ENCODE measurements at places on chromosomes 7 and 10. TPM values are rescaled to one million over a fixed set of nuclear protein-coding genes. Genes with fewer than 3 reads are reported as not detected.
A peak's percentile ranks its signal among the peaks of the same experiment; 100 is the strongest.

- DNase-seq: no peak
These were observed 30.2 kb upstream of the ABCB4 start for GRCh38 chr7:87505557-87506245.

The BLNK gene
- 0.39 TPM for total RNA-seq

The EGR2 gene
- 5.9 TPM for total RNA-seq

The GCC1 gene
- 10.1 TPM for total RNA-seq

GRCh38 chr10:121418126-121418777, 180.0 kb downstream of the FGFR2 start:
- DNase-seq: no peak

DNA sequence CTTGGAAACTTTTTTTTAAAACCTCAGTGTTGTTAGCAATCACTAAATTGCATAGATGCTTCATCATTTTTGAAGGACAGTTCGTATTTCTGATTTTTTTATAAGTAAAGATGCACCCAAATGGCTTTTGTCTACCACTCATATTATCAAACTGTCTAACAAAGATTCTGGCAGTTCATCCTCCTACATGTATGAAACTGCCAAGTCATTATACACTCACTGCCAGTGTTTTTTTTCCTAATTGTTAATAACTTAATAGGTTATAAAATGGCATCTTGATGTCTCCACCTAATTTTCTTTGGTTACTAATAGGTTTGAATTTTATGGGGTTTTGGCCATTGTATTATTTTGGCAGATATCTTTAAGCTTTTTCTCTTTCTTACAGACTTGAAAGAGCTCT, 77.0 kb downstream of the HTR5A start:
- no peak for DNase-seq

The KCP gene
- not detected for total RNA-seq

- no peak for DNase-seq
These were observed 317.2 kb upstream of the DGKB start for GRCh38 chr7:15219758-15220157.

DNA sequence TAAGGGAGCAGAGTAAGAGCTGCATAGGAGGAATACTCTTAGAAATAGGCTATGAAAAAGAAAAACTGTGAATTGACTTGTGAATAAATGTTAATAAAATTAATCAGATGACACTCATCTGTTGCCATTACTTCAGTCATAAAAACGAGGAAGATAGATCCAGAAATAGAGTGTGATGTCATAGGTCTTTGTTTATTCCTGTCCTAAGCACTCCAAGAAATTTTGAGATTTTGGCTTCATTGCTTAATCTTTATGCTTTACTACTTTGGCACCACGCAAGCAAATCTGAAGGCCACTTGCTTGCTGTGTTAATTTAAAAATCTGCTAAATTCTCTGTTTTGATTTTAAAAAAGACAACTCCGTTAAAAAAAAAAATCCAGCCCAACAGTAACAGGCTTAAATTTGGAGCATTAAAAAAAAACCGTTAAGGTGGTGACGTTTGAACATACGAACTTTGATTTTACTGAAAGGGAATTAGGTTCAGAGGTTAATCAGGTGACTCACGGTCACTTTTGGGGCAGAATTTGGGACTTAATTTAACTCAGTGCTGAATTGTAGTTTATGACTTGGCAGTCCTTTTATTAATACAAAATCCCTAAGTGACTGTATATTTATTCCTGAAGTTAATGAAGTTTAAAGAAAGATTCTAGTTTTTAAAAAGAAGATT, 3.4 kb downstream of the IFRD1 start:
- DNase-seq: no peak

The NEUROD6 gene
- total RNA-seq: not detected

- DNase-seq: no peak
These were observed 29.0 kb downstream of the DHTKD1 start for GRCh38 chr10:12097791-12098190.

DNA sequence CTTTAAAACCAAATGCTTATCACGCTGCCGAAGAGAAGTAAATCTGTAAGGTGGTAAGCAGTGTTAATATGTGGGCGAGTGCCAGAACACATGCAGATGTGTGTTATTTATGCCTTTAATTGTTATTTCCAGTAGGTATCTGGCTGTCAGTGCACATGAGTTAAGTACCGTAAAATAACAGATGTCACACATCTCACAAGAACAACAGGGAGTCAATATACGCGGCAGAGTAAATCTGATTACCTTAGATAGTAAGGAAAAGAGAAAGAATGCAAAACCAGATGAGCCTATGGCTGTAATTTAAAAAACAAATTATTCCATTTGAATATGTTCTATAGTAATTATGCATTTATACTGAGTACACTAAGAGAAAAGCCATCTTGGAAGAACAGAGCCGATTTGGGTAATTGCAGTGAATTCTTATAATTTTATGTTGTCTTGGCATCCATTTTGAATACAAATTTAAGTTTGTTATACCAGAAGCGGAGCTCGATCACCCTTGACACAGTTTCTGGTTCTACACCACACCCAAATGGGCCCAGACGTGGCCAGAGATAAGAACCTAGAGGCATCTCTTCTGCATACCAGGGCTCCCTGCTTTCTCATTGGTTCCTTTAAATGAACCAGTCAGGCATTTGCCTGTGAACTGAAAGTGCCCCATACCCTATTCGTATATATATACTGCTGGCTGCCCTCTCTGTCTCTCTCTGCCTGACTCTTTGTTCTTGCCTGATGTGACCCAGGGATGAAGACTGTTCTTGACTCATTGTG, 34.8 kb downstream of the DNAJB9 start:
- no peak for DNase-seq

The TUBB8 gene
- total RNA-seq: not detected

- DNase-seq: no peak
These were observed 150.8 kb downstream of the DGKI start for GRCh38 chr7:137695942-137696341.

The ATOH7 gene
- total RNA-seq: not detected

The LRRC17 gene
- total RNA-seq: 9.9 TPM

The NOS3 gene
- 14.5 TPM for total RNA-seq

DNA sequence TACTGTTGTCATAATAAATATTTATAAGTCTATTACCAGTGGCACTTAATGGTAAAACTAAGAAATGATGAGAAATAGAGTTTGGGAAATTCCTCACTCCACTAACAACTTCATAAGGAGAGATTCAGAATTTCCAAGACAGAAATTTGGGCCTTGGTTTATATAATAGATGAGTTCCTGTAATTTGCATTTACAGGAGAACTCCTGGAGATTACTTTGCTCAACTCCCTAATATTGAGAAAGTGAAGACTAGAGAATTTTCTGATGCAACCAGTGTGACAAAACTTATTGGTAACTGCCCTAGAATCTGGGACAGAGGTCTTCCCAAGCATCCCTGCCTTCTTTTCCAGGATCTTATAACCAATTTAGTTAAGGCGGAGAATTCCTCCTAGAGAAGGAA, 49.1 kb upstream of the GSAP start:
- no peak for DNase-seq

GRCh38 chr7:18975276-18975675, 142.2 kb downstream of the TWIST1 start:
- no peak for DNase-seq

The BMPER gene
- 3.8 TPM for total RNA-seq

The HBP1 gene
- total RNA-seq: 51.8 TPM

The DNAJC12 gene
- total RNA-seq: 2.6 TPM

GRCh38 chr7:46218461-46219200, 297.6 kb upstream of the IGFBP3 start:
- DNase-seq: no peak

- no peak for DNase-seq
These were observed 5.9 kb upstream of the CAV1 start for GRCh38 chr7:116518961-116519360.

DNA sequence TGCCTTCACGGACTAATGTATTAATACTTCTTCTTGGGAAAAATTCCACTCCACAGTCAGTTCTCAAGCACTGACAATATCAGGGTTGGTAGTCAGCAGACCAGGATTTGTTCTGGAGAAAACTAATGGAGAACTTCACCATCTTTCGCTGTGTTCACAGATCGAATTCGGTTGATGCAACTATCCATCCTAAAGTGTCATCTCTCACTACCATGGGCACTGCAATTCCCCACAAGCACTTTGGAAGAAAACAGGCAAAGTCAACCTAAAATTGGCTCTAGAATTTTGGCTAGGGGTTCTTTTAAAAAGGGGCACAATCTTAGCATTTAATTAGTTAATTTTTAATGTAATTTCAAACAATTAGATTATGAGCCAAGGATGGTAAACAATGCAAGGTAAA, 164.4 kb downstream of the HGF start:
- DNase-seq: no peak

DNA sequence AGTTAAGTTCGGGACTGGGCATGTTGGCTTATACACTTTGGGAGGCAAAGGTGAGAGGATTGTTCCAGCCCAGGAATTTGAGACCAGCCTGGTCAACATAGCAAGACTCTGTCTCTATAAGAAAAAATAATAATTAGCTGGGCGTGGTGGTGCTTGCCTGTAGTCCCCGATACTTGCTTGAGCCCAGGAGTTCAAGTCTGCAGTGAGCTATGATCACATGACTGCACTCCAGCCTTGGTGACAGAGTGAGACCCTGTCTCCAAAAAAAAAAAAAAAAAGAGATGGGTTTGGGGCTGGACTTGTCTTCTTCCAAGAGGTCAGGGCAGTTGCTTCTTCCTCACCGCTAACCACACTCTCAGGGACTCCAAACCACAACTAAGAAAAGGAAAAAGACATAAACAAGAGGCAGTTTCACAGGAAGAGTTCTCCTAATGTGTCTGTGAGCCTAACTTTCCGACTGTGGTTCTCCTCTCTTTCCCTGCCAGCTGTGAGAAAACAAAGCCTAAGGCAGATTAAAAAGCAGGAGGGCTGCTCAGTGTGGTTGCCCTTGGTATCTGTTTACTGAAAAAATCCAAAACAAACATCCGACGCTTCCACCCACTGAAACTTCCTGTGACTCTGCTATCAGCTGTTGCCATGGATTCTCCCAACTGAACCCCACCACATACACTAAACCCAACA, 2.4 kb upstream of the SERPINE1 start:
- no peak for DNase-seq

The HERC4 gene
- 22.0 TPM for total RNA-seq

- no peak for DNase-seq
These were observed 1.4 kb downstream of the PPP1R17 start for GRCh38 chr7:31688372-31688771.

GRCh38 chr7:121084256-121084655, 95.7 kb downstream of the CPED1 start:
- no peak for DNase-seq

- DNase-seq: no peak
These were observed 10.9 kb downstream of the TECPR1 start for GRCh38 chr7:98240961-98241673.

The OGDHL gene
- total RNA-seq: 5.2 TPM

The PTPRZ1 gene
- total RNA-seq: 2.6 TPM

GRCh38 chr7:74656441-74656836, 1.1 kb upstream of the GTF2I start:
- DNase-seq: peak; percentile 72

DNA sequence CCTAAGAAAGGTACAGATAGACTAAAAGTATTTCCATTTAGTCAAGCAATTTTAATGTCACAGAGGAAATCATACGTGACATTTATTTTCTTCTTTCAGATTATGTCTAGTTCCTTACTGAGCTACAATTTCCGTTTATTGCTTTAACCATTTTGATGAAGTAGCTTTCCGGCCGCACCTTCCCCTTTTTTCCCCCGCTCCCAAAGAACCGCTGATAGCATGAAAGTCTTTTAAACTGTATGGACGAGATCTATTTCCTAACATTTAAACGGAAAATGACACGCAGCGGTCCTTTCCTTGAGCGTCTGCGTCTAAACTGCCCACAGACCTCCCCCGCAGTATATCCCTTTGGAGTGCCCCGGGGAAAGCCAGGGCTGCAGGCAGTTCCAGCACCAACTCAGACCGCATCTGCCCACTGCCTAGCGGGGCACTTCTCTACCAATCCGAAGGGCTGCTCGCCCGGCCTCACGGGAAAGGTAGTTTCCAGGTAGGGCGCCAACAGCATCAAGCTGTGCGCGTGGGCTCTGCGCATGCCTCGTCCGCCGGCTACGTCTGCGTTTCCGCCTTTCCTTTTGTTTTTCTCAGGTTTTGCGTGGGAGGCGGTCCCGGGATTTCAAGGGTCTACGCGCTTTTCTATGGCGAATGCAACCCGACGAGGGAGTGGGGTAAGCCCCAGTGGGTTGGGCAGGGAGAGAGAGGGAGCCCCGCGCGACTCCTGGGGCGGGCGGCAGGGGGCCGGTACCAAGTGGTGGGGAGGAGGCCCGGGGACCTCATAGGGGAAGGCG, at the start of gene ZNF33A:
ZNF33A (plus strand) TSS at position 557 of the 785 bp plus-strand sequence. CDS start 1,667 bp downstream, outside the sequence.
- DNase-seq: peak; percentile 90

GRCh38 chr10:110491346-110491745, 6.4 kb upstream of the DUSP5 start:
- no peak for DNase-seq

The HPS6 gene
- total RNA-seq: 15.6 TPM

- no peak for DNase-seq
These were observed 3.7 kb upstream of the FOXL3 start for GRCh38 chr7:286266-286665.

DNA sequence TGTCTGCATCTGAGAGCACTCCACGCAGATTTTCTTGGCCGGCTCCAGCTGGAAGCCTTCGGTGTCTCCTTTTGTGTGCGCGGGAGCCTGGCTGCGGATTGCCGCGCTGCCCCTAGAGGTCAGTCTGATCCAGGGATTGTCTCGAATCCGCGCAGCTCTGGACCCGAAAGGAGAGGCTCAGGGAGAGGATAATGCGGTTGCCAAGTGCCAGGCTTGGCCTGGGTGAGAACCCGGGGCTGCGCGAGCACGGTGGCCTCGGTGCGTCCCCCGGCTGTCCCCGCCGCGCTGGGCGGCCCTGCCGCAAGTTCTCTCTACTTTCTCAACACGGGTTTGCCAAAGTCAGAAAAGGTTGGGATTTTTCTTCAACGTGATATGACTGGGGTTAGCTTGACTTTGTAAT, 140.9 kb downstream of the ADCYAP1R1 start:
- no peak for DNase-seq

GRCh38 chr10:31272841-31273240, 46.2 kb upstream of the ZEB1 start:
- DNase-seq: no peak

The SERPINE1 gene
- total RNA-seq: 28.0 TPM

- peak; percentile 95 for DNase-seq
These were observed 731 bp downstream of the LANCL2 start for GRCh38 chr7:55365675-55366460.

DNA sequence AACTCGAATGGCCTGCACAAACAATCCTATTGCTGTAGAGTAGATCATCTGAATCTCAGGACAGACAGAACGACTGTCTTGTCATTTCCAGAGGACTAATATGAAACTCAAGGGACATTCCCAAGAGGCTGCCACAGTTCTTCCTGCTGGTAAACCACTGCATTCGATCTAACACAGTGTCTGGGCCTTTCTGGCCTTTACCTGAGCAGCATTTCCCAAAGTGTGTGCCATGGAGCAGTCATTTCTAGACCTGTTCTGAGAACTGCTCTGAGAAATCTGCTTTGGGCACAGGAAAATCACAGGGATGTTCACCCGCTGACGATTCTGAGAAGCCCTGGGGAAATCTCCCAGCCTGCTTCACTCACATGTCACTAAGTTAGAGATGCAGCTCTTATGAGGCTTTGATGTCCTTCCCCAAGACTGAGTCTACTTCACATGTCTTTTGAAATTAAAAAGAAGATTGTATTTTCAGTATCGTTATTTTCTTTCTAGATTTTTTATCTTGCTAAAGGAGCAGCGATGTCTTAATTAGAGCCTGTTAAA, 18.4 kb downstream of the GPNMB start:
- no peak for DNase-seq

GRCh38 chr10:65350611-65351010, 1575.2 kb upstream of the LRRTM3 start:
- DNase-seq: no peak

Data from right atrium auricular region (tissue), 2 donors.